ENCODE measurements at places on chromosomes 7 and 10.

DNA sequence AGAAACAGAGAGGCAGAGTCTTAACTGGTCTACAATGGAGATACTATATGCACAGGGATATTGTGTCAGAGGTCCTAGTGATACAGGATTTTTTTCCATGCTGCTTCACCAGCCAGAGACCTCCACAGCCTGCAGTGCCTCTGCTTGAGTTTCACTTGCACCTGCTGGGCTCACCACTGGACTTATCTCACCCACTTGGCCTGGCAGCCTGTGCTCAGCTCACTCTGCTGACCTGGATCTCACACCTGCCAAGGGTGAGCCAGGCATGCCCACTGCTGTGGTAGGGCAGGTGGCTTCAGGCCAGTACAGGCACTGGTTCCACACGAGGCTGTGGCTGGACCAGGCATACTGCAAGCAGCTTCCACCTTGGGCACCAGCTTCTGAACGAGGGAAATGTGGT is 36.6 kb downstream of the PNLIPRP3 start:
- DNase-seq = no peak

GRCh38 chr10:77974396-77975074 is 48.0 kb upstream of the DLG5 start:
- DNase-seq = no peak

- no peak for DNase-seq
These were observed 35.4 kb upstream of the TM9SF3 start for GRCh38 chr10:96622013-96622787.

GRCh38 chr10:67521546-67521945 is 174.4 kb downstream of the CTNNA3 start:
- no peak for DNase-seq

- no peak for DNase-seq
These were observed 55.4 kb upstream of the DNAJB6 start for GRCh38 chr7:157281221-157281998.

GRCh38 chr10:132862485-132863420 is 76.8 kb upstream of the NKX6-2 start:
- no peak for DNase-seq

- no peak for DNase-seq
These were observed 687 bp downstream of the HELLS start for GRCh38 chr10:94546049-94546900.
